Upper lobe of left lung (tissue), 6 donors: ENCODE measurements at places on chromosomes 11 and 22. TPM values are rescaled to one million over a fixed set of nuclear protein-coding genes. Genes with fewer than 3 reads are reported as not detected.

DNA sequence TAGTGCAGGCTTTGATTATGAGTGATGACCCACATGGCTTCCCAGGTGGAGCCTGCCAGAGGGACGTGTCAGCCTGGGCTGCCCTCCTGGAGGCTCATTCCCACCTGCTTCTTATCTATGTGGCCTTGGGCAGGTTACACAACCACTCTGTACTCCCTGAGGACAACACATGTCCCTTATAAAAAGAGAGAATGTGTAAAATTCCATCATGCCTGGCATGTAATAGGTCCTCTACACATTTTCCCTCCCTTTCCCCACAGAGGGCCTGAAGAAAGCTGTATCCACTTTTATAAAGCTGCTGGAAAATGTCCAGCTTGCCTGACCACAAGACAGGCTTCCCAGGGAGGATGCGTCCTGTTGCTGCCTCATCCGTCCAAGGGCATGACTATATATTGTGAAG, 55.0 kb upstream of the VSTM5 start:
- no peaks in the 10 kb centered on the region for H3K27me3 ChIP-seq
- H3K4me1 ChIP-seq = no peaks in the 10 kb centered on the region
- no peak overlapping the region for H3K4me3 ChIP-seq
- H3K27ac ChIP-seq = no peak overlapping the region

Gene YPEL4
- 2.6 TPM for total RNA-seq

Gene SULT4A1
- not detected for total RNA-seq

GRCh38 chr22:32261306-32261705, 6.2 kb upstream of the SLC5A4 start:
- H3K27ac ChIP-seq = no peak overlapping the region
- DNase-seq = no peak
- no peaks in the 10 kb centered on the region for H3K27me3 ChIP-seq
- H3K4me1 ChIP-seq = peaks cover 5% of the 10 kb centered on the region
- no peaks in the 10 kb centered on the region for H3K36me3 ChIP-seq
- H3K4me3 ChIP-seq = no peak overlapping the region

Gene DGCR6
- total RNA-seq = 6.9 TPM

DNA sequence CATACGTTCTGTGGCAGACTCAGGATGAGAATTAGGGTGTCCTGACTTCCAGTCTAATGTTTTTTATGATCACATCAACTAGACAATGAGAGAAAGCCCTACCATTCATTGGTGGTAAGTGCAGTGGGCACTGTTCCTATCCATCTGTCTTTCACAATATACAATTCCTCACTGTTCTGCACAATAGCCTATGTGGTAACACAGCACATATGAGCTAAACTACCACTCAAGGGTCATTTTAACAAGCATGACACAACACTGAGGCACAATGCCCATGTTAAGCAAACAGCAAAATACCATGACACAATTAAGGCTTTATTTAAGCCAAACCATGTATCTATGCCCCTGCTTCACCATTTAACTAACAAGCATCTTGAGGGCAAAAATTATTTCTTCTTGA, 52.3 kb downstream of the SIK3 start:
- H3K27me3 ChIP-seq = no peaks in the 10 kb centered on the region
- peaks cover 25% of the 10 kb centered on the region for H3K4me1 ChIP-seq
- H3K4me3 ChIP-seq = no peak overlapping the region
- H3K36me3 ChIP-seq = no peaks in the 10 kb centered on the region
- no peak for DNase-seq

- no peaks in the 10 kb centered on the region for H3K36me3 ChIP-seq
- no peak overlapping the region for H3K4me3 ChIP-seq
- no peaks in the 10 kb centered on the region for H3K27me3 ChIP-seq
- no peak overlapping the region for H3K27ac ChIP-seq
Measured at GRCh38 chr11:29755474-29755873, 261.4 kb downstream of the KCNA4 start.
